ENCODE measurements at places on chromosomes 13 and 19.

DNA sequence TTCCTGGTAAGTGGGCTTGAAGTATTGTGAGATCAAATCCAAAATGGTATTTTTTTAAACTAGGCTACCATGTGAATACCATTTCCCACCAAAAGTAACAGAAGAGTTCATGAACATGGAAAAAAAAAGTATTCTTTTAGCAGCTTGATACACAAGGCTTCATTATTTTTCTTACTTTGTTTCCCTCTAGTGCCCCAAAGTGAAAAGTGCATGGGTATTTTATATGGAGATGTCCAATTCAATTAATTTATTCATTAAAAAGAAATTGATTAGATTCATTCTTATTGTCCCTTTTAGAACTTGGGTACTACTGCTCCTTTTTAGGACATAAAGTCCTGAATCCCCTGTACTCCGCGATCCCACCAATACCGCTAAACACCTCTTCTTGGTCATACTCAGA is 28.6 kb upstream of the SCEL start:
- DNase-seq, result no peak

DNA sequence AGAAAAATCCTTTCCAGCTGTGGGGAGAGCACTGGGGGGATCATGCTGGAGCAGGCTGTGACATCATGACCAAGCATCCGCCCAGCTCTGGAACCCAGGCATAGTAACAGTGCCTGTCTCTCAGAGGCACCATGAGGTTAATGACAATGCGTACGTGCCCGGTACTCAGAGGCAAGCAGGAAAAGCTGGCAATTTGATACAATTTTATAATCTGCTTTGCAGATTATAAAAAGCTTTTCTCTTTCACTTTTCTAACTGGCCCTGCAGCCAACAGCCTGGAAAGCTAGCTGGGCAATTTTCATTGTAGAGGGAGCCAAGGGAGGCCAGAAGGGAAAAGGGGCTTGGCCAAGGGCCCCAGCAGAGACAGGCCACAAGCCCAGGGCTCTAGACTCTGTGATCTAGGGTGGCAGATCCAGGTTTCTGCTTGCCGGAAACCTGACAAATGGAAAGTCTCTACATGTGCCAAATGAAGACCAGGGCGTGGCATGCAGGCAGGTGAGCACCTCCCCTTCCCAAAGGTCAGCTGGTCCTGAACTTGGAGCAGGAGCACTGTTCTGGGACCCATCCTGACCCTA is 22.7 kb downstream of the VRK3 start:
- no peak for DNase-seq

- no peak for DNase-seq
Observed at GRCh38 chr19:10118960-10119359, 739 bp downstream of the EIF3G start.

GRCh38 chr19:48342841-48343540 is 17.6 kb downstream of the EMP3 start:
- no peak for DNase-seq

DNA sequence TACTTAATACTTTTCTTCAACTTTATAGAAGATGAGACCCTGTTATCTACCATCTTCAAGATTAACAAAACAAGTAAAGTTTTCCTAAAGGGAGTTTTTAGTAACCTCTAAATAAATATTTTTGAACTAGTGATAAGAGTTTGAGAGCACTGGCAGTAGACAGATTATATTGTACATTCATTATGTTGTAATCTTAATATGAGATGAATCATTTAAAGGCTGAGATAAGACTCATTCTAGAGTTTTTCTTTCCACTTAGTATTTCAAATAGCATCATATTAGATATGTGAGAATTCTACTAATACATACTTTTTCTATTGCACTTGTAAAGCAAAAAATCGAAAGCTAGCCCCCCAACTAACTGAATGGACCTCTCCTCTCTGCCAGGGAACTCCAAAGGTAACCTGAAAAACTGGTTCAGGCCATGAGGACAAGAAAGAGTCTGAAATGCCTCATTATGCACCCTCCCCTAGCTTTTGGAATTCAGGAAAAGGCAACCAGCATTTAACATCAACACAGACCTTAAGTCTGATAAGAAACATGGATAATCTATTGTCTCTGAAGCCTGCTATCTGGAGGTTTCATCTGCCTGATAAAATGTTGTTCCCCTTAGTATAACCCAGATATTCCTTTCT is 875.4 kb upstream of the SLC10A2 start:
- DNase-seq, result no peak

DNA sequence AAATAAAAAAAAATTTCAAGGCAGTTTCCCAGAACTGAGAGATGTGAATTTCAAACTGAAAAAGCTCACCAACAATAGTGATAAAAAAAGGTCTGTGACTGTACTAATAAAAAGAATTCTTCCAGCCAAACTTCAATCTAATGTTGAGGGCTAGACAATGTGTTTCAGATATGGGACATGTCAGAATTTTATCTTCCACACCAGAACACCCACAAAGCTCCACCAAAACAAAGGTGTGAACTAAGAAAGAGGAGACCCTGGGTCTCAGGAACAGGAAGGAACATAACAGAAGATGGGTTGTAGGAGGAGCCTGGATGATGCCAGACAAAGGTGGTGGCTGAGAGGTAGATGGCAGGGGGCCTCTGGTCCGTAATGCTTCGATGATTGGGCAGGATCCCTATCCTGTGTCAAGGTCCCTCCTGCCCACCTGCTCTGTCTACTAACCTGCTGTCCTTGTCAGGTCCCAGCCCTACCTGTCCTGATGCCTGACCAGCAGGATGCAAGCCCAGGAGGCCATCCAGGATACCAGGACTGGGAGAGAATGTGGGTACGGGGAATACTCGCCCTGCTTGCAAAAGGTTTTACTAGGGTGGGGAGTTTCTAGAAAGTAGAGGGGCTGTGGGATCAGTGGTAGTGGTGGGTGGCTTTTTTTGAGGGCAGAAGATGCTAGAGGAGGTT is 4.5 kb downstream of the MZF1 start:
- no peak for DNase-seq

- DNase-seq, result no peak
Observed at GRCh38 chr19:48798937-48799336, 11.9 kb downstream of the BCAT2 start.

- no peak for DNase-seq
Observed at GRCh38 chr13:75978818-75979217, 342.7 kb downstream of the LMO7 start.

GRCh38 chr13:100476963-100477362 is 111.6 kb downstream of the GGACT start:
- no peak for DNase-seq

- DNase-seq, result no peak
Observed at GRCh38 chr19:2610637-2611482, 91.6 kb downstream of the GNG7 start.

- DNase-seq, result no peak
Observed at GRCh38 chr19:42442833-42443232, at the start of gene CXCL17. Gene CXCL17, minus strand, starts transcription at chr19:42442946. Its CDS starts 114 bp downstream, at chr19:42442832.

GRCh38 chr13:50512474-50513299 is 330.8 kb downstream of the DLEU7 start:
- DNase-seq, result no peak

- no peak for DNase-seq
Observed at GRCh38 chr13:23386533-23386932, 47.0 kb downstream of the SACS start.

GRCh38 chr13:65855242-65855805 is 1374.8 kb downstream of the PCDH9 start:
- DNase-seq, result no peak

GRCh38 chr19:4199699-4200293 is 17.3 kb downstream of the ANKRD24 start:
- DNase-seq, result no peak

DNA sequence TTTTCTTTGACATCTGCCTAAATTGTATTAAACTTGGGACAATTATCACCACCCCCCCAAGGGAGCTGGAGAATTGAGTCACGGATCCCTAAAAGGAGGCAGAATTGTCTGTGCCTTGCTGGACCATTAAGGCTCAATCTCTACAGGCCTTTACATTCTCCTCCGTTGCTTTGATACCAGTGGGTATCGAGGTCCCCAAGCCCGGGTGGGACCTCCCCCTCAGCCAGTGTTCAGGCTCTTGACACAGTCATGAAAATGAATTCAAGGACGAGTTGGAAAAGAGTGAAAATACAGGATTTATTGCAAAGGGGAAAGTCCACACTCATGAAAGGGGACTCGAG is 5.6 kb downstream of the PPP1R15A start:
- no peak for DNase-seq

GRCh38 chr19:5880604-5881078 is 10.3 kb upstream of the FUT5 start:
- no peak for DNase-seq

DNA sequence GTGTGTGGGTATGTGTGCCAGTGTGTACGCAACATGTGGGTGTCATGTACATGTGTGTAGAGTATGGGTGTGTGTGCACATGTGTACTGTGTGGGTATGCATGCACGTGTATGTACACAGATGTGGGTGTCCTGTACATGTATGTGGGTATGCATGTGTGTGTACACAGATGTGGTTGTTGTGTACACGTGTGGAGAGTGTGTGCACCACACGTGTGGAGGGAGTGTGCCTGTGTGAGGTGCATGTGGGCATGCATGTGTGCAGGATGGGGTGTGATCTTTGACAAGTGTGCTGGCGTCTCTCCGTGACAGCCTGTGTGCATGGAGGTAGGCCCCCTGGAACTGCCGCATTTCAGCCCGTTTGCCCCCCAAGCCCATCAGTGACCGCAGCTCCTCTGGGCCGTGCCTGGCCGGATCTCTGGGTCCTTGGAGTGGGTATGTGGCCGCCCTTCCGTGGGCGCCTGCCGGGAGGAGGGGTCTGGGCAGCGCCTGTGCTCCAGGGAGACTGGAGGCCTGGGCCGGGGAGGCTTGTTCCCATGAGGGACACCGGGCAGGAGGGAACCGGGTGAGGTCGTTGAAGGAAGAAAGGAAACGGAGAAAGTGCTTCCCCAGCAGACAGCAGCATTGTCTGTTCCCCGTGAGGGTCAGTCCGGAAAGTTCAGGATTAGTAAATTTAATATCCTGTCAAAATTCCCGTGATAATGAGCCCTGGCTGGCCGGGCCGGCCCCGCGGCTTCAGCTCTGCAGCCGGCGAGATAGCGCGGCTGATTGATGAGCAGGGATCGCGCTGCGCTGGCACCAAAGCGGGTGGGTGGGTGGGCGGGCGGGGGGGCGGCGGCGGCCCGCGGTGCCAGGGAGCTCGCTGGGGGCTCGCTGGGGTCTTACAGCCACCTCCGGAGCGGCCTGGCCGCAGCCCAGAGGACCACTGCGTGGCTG is 91.1 kb upstream of the SOX1 start:
- no peak for DNase-seq

GRCh38 chr13:105177265-105177900 is 1358.1 kb downstream of the EFNB2 start:
- DNase-seq, result no peak

GRCh38 chr13:71457645-71458044 is 409.4 kb downstream of the DACH1 start:
- DNase-seq, result no peak

- DNase-seq, result no peak
Observed at GRCh38 chr19:17328517-17329365, 5.9 kb downstream of the ANO8 start.

DNA sequence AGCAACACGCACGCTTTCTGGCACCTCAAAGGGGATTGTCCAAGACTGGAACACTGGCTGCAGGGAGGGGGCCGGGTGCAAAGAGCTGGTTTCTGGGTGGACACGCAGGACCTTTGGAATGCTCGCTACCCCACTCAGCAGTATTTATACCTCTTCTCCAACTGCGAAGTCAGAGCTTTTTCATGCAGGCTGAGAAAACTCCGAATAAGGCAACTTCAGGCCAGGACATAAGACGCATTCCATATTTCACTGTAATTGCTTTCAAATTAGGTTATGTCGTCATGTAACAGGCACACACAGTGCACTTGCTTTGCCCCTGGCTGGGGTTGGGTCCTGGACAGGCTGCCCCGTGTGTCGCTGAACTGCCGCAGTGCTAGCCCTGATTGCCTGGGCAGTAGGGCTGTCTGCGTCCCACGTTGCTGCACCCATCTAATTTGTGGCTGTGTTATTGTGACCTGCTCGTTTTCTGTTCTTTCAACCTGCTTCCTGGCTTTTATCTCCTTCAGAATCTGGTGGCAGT is 44.5 kb downstream of the ACTN4 start:
- no peak for DNase-seq

- DNase-seq, result no peak
Observed at GRCh38 chr19:45391346-45391745, 13.5 kb downstream of the PPP1R13L start.
